ENCODE measurements at places on chromosomes 12 and 14.

- no peak for DNase-seq
Measured at GRCh38 chr14:68784226-68784910, 8.5 kb downstream of the ZFP36L1 start.

- DNase-seq, result no peak
Measured at GRCh38 chr14:67050896-67051295, 138.3 kb upstream of the GARIN2 start.

GRCh38 chr14:90615517-90616060, 200.6 kb downstream of the TTC7B start:
- no peak for DNase-seq

GRCh38 chr14:103341250-103342129, 7.5 kb downstream of the EIF5 start:
- no peak for DNase-seq

DNA sequence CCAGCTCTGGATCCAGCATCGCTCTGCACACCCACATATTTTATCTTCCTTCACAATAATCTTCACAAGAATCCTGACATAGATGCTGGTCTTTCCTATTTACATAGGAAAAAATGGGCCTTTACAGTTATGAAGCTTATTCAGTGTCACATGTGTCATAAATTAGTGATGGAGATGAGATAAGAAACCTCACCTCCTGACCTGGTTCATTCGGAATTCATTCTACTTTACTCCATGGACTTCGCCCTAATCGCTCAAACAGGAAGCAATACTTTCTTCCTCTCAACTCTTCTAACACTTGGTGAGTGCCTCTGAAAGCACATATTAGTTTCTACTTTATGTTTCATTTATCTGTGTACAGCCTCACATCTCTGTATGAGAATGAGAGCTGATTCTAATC, 12.0 kb upstream of the SINHCAF start:
- DNase-seq, result no peak

GRCh38 chr12:111034886-111035577, 114.7 kb upstream of the MYL2 start:
- DNase-seq, result no peak

DNA sequence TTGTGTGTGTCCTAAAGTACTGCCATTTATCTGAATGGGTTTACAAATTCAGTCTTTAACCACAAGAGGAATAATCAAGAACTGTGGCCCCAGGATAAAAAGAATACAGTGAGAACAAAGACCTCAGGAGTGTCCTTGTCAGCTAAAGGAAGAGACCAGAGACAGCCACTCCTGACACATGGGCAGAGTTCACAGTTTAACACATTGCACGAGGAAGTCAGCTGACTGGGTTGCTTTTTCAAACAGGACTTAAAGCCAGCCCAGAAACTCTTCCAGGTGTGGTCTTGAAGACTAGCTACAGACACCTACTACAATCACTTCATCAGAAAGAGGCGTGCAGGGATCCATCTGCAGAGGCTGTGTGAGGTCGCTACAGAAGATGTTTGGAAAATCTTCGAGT, 42.8 kb downstream of the GNS start:
- no peak for DNase-seq

GRCh38 chr14:51020024-51020710, 74.7 kb downstream of the TRIM9 start:
- no peak for DNase-seq

- DNase-seq, result no peak
Measured at GRCh38 chr14:104973135-104973384, 5.1 kb downstream of the AHNAK2 start.

DNA sequence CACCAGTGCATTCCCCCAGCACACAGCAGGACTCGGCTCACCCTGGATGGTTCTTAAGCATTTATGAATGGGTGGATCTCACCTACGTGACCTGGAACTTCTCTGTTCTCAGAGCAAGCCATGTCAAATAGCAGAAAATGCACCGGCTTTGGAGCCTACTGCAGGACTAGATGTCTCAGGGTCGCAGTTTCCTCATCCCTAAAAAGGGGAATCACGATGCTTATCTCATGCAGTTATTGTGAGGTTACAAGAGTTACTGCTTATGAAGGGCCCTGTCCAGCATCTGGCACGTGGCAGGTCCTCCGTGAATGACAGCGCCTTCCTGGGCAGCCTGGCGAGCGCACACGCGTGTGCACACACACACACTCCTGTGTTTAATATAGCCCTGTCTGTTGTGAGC, 128.5 kb downstream of the ETV6 start:
- DNase-seq, result no peak

DNA sequence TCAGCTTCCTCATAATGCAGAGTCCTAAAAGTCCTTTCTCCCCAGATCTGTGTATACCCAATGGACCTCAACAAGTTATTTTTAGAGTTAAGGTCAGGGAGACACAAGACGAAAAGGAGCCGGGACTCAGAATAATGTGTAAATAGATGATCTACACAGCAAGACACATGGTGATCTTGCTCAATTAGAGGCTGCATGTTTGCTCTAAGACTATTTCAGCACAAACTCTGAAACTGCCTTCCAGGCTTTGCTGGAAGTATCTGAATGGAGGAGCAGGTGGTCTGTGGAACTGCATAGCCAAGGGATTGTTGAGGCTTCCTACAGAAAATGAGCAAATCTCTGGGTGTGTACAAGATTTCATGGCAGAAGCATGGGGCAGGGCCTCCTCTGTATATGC, 80.8 kb downstream of the CRACR2A start:
- no peak for DNase-seq

- no peak for DNase-seq
Measured at GRCh38 chr14:104392001-104392395, 187.6 kb upstream of the C14orf180 start.

GRCh38 chr12:56151672-56152131, 685 bp upstream of the MYL6B start:
- no peak for DNase-seq

DNA sequence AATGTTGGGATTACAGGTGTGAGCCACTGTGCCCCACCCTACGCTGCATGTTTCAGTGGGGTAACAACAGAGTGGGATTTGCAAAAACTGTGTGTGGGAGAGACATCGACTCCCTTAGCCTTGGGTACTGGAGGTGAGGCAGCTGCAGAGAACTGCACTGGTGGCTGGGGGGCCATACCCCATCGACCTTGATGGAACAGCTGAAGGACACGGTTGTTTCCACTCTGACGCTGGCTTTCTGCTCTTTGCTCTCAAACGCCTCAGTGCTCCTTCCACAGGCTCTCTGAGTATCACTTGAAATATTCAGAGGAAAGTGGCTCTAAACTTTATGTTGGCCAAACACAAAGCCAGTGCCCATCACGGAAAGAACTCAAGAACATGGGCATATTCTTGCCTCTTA, 30.8 kb upstream of the LRRC10 start:
- DNase-seq, result no peak

DNA sequence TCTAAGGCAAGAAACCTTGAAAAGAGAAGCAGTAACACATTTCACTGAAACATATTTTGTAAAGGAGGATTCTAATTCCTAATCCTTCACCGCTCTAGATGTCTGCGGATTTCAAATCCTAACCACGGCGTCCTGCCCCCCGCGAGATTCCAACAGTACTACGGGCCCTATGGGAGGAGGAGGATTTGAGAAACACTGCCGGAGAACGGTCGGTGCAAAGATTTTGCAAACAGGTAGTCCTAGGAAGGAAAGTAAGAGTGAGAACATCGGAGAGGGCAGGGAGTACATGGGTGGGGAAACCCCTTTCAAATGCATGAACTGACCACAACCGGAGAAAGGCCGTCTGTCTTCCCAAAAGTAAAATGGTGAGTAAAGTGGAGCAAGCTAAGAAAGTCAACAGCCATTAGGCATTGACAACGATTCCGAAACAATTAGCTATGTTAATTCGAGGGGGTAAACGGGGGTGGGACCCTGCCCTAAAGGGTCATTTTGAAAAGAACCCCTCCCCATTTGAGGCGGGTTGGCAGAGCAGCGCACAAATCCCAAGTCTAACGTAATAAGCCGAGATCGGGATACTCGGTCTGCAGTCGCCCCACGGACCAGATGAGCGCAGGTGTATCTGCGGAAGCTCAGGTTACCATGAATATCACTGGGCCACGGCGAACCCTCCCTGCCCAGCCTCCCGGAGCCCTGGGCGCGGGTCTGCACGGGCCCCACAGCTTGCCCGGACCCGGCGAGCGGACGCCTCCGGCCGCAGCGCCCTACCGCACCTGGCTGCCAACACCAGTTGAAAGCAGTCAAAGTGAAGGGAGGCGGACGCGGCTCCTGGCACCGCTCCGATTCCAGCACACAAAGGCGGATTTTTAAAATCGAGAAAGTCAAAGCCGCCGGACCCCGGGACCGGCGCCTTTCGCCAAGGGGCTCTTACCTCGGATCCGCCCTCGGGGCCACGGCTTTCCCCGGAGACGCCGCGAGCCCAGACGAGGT, 662 bp downstream of the EPS8 start:
- no peak for DNase-seq

GRCh38 chr12:120249266-120249874, 16.2 kb downstream of the PXN start:
- DNase-seq, result no peak

DNA sequence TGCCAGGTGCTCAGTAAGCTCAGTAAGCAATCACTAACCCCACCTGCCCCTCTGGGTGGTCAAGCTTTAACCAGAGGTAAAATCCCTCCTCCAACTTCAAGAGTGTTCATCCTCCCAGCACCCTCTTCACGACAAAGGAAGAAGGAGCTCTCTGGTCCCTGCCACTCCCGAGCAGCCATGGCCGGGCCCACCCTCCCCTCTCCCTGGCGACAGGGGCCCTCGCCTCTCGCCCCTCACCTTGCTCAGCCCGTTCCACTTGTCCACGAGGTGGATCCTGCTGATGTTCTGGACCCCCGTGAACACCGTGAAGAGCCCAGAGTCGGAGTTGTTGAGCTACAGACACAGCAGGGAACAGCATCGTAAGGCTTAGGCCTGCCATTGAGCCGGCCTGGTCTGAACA, 52.0 kb downstream of the SCARB1 start:
- no peak for DNase-seq

DNA sequence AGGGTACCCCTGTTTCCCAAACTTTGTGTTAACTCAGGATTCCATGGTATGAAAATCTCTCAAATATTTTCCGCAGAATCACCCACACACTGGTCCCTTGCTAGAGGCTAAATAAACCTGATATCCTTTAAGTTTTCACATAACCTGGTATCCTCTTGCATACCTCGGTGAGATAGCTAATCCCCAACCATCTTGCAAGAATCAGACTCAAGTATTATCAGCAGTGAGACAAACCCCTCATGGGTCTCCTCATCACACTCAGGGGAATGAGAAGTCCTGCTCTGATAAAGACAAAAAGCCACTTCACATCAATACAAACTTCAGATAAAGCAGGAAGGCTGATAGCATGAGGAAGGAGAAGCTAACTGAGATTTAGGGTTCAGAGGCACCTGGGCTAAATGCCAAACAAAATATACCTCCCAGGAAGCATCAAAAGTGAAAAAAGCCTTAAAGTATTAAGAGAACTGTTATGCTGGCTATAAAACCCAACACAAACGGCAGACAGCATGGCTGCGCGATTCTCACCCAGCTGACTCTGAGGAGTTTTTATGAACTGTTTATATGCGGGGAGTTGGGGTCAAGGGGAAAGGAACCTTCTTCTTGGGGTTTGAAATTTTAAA, 96.5 kb downstream of the FOXN3 start:
- DNase-seq, result no peak

DNA sequence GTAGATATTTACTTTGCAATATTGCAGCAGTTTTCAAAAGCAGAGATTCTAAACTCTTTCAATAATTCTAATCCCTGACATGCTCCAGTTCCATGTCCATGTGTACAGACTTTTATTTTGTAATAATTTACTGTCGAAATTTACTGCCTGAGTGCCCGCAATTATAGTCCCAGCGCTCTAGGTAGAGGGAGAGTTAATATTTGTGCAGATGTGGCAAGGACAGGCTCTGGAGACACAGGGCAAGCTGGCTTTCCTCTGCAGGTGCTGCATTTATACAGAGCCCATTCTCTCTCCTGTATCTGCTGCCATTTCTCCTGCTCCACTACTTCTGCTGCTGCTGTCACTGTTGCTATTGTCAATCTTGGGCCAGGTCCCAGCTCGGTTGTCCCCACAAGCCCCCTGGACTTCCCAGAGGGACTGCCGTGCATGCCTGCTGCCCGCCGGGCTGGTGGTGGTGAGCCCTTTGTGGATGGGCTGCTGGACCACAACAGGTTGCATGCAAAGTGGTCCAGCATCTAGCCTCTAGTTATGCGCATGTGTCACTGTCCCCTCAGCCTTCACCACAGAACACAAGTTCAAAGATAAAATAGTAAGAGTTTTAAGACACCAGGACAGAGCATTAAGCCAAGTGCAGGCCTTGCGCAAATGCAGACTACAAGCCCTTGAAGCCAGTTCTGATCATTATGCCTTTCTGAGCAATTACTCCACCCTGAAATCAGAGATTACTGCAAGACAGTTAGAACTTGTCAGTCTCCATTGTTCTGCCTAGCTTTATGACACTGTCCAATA, 40.8 kb upstream of the CSRP2 start:
- no peak for DNase-seq

GRCh38 chr14:76051717-76052465, 66.3 kb downstream of the IFT43 start:
- DNase-seq, result no peak

DNA sequence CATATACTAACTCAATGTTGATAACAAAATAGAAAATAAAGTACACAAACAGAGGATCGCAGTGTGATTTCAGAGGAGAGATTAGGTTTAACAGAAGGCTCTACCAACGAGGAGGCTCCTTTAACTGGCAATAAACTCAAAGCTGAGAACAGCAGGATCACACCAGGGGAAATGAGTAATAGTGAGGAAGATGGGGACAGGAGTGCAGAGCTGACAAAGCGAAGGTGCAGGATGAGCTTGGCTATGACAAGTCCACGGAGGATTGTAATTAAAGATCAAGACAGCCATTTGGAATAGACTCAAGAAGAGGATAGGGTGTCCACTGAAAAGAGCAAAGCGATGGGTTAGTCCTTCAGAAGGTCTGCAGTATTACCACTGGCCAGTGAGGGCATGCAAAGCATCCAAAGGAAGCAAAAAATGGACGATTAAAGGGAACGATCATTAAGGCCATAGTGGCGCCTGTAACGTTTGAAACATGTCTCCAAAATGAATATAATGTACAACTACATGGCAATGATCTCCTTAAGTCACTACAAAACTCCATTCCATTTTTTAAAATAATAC, 85.3 kb downstream of the GRIN2B start:
- no peak for DNase-seq

DNA sequence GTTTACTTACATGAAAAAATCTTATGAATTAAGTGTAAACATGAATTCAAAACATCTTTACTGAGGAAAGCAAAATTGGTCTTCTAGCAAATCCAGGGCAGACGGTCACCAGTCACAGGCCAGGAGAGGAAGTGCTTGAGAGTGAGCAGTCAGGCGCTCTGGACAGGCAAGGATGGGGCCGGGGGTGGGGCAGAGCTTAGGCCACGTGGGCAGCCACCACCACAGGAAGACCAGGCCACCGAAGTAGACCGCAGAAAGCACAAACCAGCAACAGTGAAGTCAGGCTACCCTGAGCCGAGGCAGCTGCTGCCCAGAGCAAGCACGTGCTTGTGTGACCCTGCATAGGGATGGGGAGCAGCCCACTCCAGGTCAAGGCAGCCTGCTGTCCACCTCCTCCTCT, 33.5 kb downstream of the SLC6A12 start:
- DNase-seq, result no peak

GRCh38 chr12:40565029-40565633, 127.1 kb upstream of the CNTN1 start:
- DNase-seq, result no peak

GRCh38 chr12:46389031-46389616, 16.6 kb upstream of the SLC38A2 start:
- no peak for DNase-seq

Measured in stimulated activated CD4-positive, alpha-beta T cell treated with anti-CD3 and anti-CD28 coated beads, Interleukin-1b, Interleukin-23, amount 100 ng/mL, for 1 hour (primary cell).